ENCODE measurements at places on chromosomes 7 and 10. TPM values are rescaled to one million over a fixed set of nuclear protein-coding genes. Genes with fewer than 3 reads are reported as not detected.

The FXYD4 gene
- not detected for polyA plus RNA-seq

DNA sequence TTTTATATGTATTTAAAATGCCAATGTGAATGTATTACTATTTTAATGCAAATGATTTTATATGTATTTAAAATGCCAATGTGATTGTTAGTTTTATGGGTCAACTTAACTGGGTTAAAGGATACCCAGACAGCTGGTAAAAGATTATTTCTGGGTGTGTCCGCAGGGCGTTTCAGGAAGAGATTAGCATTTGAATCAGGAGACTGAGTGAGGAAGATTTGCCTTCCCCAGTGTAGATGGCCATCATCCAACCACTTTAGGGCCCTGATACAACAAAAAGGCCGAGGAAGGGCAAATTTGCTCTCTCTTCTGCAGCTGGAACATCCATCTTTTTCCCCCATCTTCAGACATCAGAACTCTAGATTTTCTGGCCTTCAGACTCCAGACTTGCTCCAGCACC lies 116.2 kb downstream of the BAMBI start:
- H3K27ac ChIP-seq: no peak overlapping the region
- no peak for DNase-seq
- H3K4me3 ChIP-seq: no peak overlapping the region
- H3K4me1 ChIP-seq: no peaks in the 10 kb centered on the region
- H3K27me3 ChIP-seq: no peaks in the 10 kb centered on the region

GRCh38 chr7:113060100-113060499 lies 26.5 kb downstream of the GPR85 start:
- no peaks in the 10 kb centered on the region for H3K27me3 ChIP-seq
- no peaks in the 10 kb centered on the region for H3K36me3 ChIP-seq
- no peaks in the 10 kb centered on the region for H3K4me1 ChIP-seq
- DNase-seq: no peak
- H3K4me3 ChIP-seq: no peak overlapping the region
- H3K27ac ChIP-seq: no peak overlapping the region

The CCDC172 gene
- 1.1 TPM for polyA plus RNA-seq

DNA sequence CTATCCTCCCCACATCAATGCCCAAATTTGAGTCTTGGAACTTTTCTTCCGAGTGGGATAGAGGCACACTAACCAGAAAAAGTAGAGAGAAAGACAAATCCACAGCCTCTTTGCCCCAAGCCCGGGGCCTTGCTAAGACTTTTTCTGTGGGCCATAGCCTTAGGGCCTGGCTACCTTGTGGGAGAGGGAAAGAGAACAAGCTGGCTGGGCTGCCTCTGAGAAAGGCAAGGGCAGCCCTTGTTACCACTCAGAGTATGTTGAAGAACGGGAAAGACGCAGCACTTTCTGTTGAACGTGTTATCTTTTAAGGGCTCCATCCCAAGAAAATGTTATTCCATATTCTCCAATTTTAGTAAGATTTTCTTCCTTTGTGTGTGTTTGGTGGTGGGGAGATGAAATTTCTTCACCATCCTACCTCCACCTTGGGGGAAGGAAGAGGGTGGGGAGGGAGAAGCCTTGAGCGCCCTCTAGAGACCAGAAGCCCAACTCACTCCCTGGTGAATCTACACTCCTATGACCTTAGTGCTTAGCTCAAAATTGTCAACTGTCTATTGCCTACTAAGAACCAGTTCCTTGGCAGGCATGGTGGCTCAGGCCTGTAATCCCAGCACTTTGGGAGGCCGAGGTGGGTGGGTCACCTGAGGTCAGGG lies 3.9 kb upstream of the NRF1 start:
- H3K4me1 ChIP-seq: no peaks in the 10 kb centered on the region
- H3K4me3 ChIP-seq: no peak overlapping the region
- no peak overlapping the region for H3K27ac ChIP-seq
- H3K27me3 ChIP-seq: no peaks in the 10 kb centered on the region
- peaks cover 6% of the 10 kb centered on the region for H3K36me3 ChIP-seq
- DNase-seq: no peak

- peaks cover 13% of the 10 kb centered on the region for H3K4me1 ChIP-seq
- no peak overlapping the region for H3K4me3 ChIP-seq
- H3K27me3 ChIP-seq: no peaks in the 10 kb centered on the region
- H3K27ac ChIP-seq: no peak overlapping the region
- no peaks in the 10 kb centered on the region for H3K36me3 ChIP-seq
These were observed 106.0 kb downstream of the CUBN start for GRCh38 chr10:17023386-17024298.

DNA sequence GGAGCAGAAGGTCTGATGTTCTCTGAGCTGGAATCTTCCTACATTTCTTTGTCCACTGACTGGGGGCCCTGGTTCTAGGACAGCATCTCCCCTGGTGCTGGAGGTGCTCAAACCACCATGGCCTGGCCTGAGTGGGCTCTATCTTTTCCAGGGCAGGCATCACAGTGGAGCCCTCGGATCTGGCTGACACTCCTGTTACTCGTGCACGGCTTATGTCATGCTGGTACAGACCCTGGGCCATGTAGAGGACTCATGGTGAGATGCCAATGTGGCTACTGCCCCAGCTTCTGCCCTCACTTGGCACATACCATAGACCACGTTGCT lies 96.0 kb downstream of the HIPK2 start:
- DNase-seq: no peak
- no peaks in the 10 kb centered on the region for H3K27me3 ChIP-seq
- no peak overlapping the region for H3K4me3 ChIP-seq
- H3K4me1 ChIP-seq: peaks cover 11% of the 10 kb centered on the region
- H3K27ac ChIP-seq: no peak overlapping the region

DNA sequence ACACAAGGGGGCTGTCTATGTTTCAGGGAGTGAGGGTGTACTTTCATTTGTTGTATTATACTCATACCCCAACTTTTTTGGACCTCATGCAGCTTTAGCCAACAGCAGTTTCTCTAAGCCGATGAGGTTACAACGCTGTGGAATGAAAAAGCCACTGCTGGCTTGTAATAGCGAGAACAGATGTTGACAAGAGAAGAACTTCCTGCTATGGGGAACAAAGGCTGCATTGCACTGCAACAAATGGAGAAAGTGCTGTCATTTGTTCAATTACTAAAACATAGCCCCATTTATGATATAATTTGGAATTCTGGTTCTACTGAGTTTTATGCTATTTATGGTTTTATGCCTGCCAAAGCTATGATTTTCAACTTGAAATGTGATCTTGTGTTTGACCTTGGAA lies 104.2 kb upstream of the TMEM72 start:
- DNase-seq: no peak
- no peak overlapping the region for H3K27ac ChIP-seq
- H3K4me1 ChIP-seq: 0 out of 2 replicates have a peak, but pooled peaks cover 2% of the 10 kb centered on the region
- H3K36me3 ChIP-seq: no peaks in the 10 kb centered on the region
- H3K27me3 ChIP-seq: no peaks in the 10 kb centered on the region
- no peak overlapping the region for H3K4me3 ChIP-seq

The TUBAL3 gene
- polyA plus RNA-seq: 0.05 TPM

The PRSS2 gene
- not detected for polyA plus RNA-seq

DNA sequence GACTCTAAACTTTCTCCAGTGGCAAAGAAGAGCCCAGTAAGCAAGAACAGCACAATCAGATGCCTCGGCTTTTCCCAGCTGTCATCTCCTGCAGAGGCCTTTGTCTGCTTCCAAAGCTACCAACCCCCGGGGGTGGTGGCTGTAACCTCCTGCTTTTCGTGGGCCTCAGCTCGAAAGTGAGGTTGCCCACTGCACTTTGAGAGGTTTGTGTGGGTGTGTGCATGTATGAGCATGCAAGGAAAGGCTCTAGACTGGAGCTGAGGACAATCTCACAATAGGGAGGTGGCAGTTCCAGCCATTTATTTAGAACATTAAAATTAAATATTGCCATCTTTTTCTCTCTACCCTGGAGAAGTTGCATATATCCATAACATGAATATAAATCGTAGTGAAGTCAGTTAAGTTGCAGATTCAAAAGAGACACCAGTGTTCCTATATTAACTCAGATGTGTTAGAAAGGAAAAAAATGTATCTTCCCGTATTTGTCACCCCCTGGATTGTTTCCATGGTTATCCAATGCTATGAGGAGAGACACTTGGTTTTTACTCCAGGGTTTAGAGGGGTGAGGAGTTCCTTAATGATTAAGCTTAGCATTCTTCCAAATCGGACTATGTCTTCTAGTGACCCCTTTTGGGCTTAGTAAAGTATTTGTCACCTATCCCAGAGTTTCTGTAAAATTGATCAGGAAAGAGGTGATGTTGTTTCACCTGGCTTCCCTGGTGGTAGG lies 781.1 kb downstream of the INHBA start:
- no peak for DNase-seq
- no peaks in the 10 kb centered on the region for H3K4me1 ChIP-seq
- no peak overlapping the region for H3K27ac ChIP-seq
- no peaks in the 10 kb centered on the region for H3K36me3 ChIP-seq

The ASZ1 gene
- not detected for polyA plus RNA-seq

DNA sequence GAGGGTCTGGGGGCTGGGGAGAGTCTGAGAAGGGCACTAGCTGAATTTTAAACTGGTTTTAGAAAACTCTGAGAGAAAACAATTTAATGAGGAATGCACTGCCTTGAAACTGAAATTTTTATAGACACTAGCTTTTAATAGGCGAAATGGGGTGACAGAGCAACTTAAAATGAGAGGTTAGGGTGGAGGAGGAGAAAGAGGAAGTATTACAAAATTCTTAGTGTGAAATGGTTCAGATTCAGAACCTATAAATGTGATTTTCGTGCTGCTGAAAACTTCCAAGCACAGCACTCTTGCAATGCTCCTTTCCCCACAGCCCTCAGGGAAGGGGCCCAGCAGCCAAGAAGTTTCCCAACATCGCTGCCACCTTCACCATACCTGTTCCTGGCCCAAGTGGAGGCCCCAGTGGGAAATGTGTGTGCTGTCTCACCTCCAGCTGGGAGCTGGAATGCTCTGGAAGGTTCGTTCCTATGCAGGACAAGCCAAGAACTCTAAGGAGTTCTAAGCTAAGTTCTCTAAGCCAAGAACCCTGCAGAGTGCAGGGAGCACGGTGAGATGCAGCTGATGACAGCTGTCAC lies 60.0 kb downstream of the ATXN7L1 start:
- H3K4me3 ChIP-seq: no peak overlapping the region
- H3K4me1 ChIP-seq: no peaks in the 10 kb centered on the region
- H3K27ac ChIP-seq: no peak overlapping the region
- H3K27me3 ChIP-seq: no peaks in the 10 kb centered on the region
- DNase-seq: no peak

- H3K27ac ChIP-seq: no peak overlapping the region
- H3K36me3 ChIP-seq: no peaks in the 10 kb centered on the region
- H3K4me1 ChIP-seq: peaks cover 56% of the 10 kb centered on the region
- H3K4me3 ChIP-seq: peak overlapping the region; percentile 59
- no peak for DNase-seq
These were observed 1.3 kb upstream of the CLDN4 start for GRCh38 chr7:73829505-73829904.

GRCh38 chr10:116838143-116838725 lies 11.1 kb upstream of the ENO4 start:
- no peaks in the 10 kb centered on the region for H3K27me3 ChIP-seq
- no peak overlapping the region for H3K4me3 ChIP-seq
- H3K36me3 ChIP-seq: no peaks in the 10 kb centered on the region
- peaks cover 40% of the 10 kb centered on the region for H3K4me1 ChIP-seq
- H3K27ac ChIP-seq: no peak overlapping the region
- no peak for DNase-seq

- H3K4me1 ChIP-seq: no peaks in the 10 kb centered on the region
- no peak overlapping the region for H3K27ac ChIP-seq
- H3K4me3 ChIP-seq: no peak overlapping the region
- no peak for DNase-seq
These were observed 296.4 kb upstream of the MAGI2 start for GRCh38 chr7:79749856-79750255.

The TCF7L2 gene
- 52.6 TPM for polyA plus RNA-seq

GRCh38 chr7:146781352-146782116 lies 664.9 kb downstream of the CNTNAP2 start:
- H3K36me3 ChIP-seq: no peaks in the 10 kb centered on the region
- H3K4me1 ChIP-seq: no peaks in the 10 kb centered on the region
- H3K4me3 ChIP-seq: no peak overlapping the region
- H3K27ac ChIP-seq: no peak overlapping the region

DNA sequence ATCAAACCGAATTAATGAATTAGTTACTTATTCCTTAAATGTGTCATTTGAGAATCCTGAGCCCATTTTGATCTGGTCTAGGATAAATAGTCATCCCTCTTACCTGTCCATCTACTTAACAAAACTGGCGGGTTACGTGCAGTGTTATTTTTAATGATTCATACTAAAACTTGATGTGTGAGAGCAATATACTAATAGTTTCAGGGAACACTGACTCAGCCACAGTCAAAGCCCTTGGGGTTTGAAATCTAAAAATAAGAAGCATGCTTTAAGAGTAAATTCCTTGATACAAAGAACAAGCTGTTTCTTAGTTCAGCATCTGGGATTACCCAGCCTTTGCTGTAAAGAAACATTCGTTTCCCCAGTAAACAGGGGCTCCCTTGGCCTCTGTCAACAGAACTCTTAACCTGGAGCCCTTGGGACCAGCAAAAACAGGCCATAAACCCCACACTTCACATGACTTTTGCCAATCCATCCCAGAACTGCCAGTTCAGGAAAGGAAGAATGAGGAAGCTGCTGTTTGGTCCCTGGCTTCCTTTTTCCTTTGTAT lies 370.6 kb upstream of the IGFBP3 start:
- DNase-seq: no peak
- H3K27ac ChIP-seq: no peak overlapping the region
- no peaks in the 10 kb centered on the region for H3K36me3 ChIP-seq
- H3K27me3 ChIP-seq: no peaks in the 10 kb centered on the region

DNA sequence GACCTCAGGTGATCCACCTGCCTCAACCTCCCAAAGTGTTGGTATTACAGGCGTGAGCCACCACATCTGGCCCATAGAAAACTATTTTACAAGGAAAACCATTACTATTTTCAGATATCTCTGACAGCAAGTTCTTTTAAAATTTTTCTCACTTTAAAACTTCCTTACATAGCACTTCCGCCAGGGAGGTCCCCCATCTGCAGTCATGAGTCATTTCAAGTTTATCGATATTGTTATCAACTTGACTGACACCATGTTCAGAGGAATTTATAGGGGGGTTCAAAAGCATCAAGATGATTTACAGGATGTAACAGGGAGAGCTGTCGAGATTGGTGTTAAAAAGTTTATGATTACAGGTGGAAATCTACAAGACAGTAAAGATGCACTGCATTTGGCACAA lies 88.8 kb downstream of the NRBF2 start:
- H3K4me3 ChIP-seq: no peak overlapping the region
- no peak for DNase-seq
- H3K27me3 ChIP-seq: no peaks in the 10 kb centered on the region
- H3K27ac ChIP-seq: no peak overlapping the region
- no peaks in the 10 kb centered on the region for H3K4me1 ChIP-seq

DNA sequence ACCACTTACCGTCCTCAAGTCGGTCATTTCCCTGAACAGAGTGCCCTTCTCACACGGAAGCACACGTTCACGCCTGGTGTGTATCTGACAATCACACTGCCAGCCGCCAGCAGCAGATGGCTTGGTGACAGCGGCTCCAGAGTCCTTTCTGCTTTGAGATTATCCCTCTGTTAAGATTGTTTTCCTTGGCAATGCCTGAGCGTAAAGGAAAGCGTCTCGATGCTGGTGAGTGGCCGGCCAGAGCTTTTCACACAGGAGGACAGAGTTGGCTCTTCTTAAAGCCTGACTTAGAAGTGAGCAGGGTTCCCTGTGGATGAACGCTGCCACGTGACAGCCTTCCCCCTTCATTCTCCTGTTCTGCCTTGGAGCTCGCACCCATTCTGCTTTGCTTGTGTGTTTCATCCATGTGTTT lies 22.1 kb upstream of the PRKAR1B start:
- DNase-seq: no peak
- peaks cover 9% of the 10 kb centered on the region for H3K36me3 ChIP-seq
- H3K4me1 ChIP-seq: no peaks in the 10 kb centered on the region
- H3K4me3 ChIP-seq: no peak overlapping the region
- H3K27me3 ChIP-seq: no peaks in the 10 kb centered on the region
- H3K27ac ChIP-seq: no peak overlapping the region

The TCERG1L gene
- 3.6 TPM for polyA plus RNA-seq

The OR2A5 gene
- polyA plus RNA-seq: not detected

All from H1 (cell line).